Lung microvascular endothelial cell (primary cell): ENCODE measurements at places on chromosomes 5 and 9.

- no peak for DNase-seq
Measured at GRCh38 chr5:132876020-132876759, 2.7 kb downstream of the LEAP2 start.

- peak; percentile 91 for DNase-seq
Measured at GRCh38 chr5:74127381-74128320, 501.7 kb downstream of the ARHGEF28 start.

GRCh38 chr5:89044674-89045200 lies 161.8 kb upstream of the MEF2C start:
- no peak for DNase-seq

DNA sequence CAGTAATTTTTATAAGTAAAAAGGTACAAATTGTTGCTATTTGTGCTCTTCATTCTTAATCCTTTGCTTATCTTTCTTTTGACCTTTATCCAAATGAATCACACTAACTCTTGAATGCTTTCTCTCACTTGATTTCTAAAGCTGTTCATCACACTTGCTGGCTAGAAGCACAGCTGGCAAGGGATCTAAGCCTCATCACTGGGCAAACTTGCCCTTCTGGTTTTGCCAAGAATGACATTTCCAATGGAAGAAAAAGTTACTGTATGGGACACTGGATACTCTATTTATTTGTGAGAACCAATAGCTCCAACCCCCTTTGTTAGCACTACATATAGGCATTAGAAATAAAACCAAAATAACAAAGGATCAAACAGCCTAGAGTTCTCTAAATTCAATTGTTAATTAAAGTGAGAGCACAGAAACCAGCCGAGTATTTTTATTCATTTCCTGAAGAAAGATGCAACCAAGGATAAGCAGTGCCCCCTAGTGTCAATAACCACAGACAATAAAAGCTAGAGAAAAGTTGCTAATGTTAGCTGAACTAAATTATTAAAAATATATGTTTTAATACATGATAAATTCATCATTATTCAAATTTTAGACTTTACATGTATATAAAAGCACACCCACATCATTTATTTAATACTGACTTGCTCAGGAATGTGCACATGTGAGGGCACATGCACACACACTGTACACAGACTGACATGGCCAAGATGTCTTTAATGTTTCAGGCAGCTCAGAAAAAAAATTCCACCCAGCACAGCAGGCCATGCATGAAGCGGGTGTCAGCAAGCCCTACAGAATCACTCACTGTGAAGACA lies 59.8 kb upstream of the POU5F2 start:
- peak; percentile 69 for DNase-seq

GRCh38 chr9:115615000-115615401 lies 497.0 kb upstream of the TNC start:
- DNase-seq = no peak

DNA sequence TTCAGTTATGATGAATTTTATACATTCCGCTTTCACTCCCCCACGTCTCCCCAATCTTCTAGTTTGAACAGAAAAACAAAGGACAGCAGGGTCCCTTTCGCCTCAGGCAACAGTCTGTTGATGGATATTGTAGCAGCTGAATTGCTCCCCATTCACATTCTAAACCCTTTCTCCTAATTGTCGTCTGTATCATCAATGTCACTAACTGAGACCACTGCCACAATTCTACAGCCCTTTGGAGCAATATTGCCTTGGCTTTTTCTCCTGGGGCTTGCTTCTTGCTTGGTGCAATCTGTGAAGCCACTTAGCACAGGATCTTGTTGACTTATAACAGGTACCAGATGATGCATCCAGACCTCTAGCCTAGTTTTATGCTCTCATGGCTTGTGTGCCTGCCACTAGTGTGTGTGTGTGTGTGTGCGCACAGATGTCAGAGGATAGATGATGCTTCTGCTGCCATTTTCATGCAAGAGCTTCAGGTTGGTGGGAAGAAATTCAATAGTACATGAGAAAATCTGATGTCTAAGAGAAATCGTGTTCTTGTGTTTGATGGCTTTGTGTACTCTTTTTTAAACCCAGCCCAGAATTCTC lies 195.2 kb upstream of the ISL1 start:
- no peak for DNase-seq

DNA sequence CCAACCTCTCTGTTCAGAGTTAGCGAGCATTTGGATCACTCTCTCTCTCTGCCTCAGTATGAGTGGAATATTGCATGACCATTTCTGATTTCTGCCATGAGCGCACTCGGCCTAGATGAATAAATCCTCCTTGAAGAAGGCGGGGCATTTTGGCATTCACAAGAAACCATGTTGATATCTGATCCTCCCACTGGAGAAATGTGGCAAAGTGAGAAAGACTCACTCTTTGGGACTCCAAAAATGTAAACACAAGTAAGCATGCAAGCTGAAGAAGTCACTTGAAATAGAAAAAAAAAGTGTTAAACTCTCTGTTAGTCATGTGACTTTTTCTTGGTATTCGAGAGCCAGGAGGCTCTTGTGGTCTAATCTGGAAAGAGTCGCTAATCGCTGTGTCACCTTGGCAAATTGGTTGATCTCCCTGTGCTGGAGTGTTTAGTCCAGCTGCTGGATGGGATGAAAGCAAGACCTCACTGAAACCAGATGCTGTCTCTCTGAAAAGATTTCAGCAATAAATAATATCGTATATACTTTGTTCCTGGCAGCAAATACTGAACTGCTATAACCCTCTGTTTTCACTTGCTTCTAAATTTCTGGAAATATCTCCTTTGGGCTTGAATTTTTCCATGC lies 95.5 kb downstream of the GHR start:
- DNase-seq = no peak

DNA sequence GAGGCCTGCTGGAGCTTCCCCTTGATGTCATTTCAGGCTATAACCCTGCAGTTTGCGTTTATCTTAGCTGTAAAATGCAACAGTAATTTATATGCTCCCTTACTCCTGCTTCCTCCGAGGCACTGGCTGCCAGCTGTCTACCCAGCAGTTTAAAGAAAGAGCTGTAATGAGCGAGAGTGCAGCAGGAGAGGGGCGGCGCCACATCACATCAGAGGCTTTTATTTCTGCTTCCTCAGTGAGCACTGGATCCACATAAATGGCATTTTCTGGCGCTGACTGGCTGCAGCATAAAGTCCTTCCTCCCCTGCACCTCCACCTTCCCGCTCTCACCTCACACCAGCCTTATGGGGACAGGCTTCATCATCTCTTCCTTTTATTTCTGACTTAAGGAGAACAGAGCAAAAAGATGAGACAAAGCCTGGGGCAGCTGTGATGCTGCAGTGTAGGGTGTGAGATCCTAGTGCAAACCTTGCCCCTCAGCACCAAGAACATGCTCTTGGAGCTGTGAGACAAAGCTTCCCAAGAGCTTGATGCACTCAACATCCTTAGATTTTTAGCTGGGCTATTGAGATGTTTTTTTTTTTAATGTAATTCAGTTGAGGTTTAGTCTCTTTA lies 829.6 kb upstream of the ZNF608 start:
- no peak for DNase-seq

DNA sequence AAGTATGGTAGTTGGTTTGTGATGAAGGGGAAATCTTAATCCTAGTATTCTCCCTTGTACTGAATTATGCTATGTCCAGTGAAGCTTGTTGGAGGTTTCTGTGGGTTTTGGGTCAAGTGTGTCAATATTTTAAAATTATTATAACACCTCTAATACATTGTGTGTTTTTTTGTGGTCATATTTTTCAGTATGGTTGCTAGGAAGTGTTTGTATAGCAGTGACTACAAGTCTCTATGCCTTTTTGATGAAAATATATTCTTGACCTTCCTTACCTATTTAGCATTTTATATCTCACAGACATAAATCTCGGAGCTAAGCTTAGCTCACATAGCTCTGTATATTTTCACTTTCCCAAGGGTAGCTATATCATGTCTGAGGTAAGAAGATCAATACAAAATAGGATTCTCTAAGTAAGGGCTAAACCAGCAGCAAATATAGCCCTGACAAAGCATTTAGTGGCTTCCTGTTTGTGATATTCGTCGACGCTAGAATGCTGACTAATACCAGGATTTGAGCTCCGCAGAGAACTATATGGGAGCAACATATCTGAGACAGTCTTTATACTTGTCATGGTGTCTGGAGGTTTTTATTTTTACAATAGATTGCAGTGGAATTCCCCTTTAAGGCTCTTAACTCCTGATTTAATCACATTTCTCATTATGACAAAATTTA lies 82.3 kb downstream of the MACIR start:
- DNase-seq = peak; percentile 16

DNA sequence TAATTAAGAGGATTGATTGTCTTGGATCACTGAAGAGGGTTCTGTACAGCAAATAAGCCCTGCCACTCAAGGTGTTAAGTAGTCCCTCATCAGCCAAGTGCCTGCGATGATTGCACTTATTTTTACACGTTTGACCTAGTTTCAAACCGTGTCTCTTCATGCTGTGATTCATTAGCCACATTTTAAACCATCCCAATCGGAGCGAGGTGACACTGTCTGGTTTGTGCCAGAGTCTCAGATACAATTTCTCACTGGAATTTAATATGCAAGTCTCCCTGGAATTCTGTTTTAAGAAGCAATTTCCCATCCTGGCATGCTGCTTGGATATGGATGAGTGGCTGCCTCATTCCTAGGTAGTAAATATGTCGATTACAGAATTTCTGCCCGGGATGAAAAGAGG lies 1.6 kb downstream of the INSYN2B start:
- DNase-seq = no peak

DNA sequence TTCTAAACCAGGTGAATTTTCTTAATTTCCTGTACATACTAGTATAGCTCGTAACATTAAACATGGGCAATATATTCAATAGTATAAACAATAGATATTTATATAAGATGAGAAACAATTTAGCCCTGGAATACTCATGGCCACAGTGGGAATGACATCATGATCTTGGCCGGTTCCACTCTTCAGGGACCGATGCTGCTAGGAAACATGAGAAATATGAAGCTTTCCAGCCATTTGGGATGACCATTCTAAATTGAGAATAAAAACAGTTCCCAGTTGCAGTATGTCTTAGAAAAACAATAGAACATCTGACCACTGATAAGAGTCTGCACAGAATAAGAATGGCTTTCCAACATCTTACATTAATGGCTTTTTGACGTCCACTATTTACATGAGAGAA lies 33.3 kb upstream of the SLCO6A1 start:
- DNase-seq = no peak

DNA sequence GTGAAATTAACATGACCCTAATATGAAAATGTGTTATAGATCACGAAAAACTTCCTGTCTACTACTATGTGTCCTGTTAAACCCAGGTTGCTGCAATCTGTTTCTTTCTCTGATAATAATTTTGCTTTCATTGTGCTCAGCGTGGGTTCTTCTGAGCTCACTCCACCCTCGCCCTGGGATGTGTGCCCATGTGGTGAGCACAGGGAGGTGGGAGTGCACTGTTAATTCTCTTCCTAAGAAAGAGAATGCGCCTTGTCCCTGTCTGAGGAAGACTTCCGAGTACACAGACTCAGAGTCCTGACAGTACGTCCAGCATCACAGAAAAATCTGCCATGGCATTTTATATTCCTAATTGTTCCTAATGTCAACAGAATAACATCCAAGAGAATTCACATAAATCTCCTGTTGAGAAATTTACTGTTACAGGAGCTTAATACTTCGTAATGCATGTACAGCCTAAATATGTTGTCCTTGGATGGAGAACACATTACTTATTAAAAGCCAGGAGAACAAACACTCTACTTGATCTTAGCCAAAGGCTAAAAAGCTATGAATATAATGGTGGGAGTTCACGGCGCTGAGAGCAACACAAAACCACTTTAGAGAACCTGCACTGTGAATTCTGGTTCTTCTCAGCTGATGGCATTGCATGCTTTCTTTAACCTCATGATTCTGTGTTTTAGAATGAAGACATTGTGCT lies 102.6 kb downstream of the PDE4D start:
- peak; percentile 72 for DNase-seq

DNA sequence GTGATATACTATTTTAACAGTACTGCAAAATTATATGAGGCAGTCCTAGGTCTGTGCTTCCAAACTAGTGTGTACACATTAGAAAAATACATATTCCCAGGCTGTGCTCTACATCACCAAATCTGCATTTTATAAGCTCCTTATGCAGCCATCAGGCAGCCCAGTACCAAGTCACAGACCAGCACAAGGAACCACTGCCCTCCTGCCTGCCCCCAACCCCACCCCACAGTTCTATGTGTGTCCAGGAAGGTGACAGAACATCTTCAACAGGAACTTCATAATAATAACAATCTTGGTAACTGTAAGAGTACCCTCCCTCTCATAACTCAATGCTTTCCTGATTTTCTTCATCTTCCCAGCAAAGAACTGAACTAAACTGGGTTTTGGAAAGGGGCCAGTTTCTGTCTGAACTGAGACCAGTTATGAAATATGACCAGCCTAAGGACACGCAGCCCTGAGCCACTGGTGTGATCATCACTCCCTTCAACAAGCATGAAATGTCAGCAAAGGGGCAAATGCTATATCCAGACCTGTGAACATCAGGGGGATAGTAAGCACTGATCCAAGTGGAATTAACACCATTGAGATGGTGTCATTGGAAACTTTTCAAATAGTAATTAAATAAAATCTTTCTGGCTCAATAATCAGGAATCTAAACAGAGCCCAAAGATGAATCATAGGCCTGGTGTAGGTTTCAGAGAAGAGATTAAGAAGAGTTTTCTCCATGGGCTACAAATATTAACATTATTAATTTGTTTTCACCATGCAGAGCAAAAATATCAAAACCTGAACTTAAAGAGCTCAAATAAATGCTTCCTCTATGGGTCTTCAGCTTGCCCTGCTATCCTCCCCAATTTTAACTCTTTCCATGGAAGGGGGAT lies 82.1 kb downstream of the DPYSL3 start:
- peak; percentile 3 for DNase-seq

DNA sequence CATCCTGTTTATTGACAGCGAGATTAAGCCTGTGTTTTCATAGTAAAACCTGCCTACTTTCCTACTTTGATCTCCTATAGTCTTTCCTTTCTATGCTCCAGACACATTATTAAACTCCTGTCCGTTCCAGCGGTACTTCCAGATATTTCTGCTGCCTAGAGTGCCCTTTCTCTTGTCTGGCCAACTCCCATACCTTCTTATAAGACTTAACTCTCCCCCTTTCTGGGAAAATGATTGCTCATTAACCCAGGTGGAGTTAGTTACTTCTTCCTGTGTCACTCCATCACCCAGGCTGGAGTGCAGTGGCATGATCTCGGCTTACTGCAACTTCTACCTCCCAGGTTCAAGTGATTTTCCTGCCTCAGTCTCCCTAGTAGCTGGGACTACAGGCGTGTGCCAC lies 33.1 kb downstream of the KDM4C start:
- DNase-seq = no peak

DNA sequence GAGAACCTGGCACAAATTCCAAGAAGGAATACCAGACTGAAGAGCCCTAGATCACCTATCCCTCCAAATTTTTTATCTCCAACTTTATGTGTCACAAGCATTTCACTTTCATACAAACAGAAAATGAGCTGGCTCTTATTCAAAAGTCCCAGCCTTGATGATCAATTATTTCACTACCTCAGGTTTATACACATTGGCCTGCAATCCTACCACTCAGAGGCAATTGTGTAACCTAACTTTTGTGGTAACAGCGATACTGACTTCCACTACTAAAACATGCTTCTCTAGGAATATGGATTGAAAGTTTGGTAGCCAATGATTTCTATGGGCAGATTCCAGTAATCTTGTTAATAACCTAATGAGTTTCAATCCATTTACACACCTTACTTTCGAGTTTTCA lies 10.5 kb downstream of the RNF38 start:
- no peak for DNase-seq

- no peak for DNase-seq
Measured at GRCh38 chr9:135888126-135888765, 19.1 kb downstream of the CAMSAP1 start.
